SHP77 treated with DMSO at 0.1 percent for 48 hours (cell line): ENCODE measurements at places on chromosomes 6 and 20.
A peak's percentile ranks its signal among the peaks of the same experiment; 100 is the strongest.

- no peak for DNase-seq
These were observed 54.7 kb downstream of the SLC22A2 start for GRCh38 chr6:160203953-160204352.

GRCh38 chr20:58359441-58359840, 29.6 kb upstream of the VAPB start:
- no peak for DNase-seq

DNA sequence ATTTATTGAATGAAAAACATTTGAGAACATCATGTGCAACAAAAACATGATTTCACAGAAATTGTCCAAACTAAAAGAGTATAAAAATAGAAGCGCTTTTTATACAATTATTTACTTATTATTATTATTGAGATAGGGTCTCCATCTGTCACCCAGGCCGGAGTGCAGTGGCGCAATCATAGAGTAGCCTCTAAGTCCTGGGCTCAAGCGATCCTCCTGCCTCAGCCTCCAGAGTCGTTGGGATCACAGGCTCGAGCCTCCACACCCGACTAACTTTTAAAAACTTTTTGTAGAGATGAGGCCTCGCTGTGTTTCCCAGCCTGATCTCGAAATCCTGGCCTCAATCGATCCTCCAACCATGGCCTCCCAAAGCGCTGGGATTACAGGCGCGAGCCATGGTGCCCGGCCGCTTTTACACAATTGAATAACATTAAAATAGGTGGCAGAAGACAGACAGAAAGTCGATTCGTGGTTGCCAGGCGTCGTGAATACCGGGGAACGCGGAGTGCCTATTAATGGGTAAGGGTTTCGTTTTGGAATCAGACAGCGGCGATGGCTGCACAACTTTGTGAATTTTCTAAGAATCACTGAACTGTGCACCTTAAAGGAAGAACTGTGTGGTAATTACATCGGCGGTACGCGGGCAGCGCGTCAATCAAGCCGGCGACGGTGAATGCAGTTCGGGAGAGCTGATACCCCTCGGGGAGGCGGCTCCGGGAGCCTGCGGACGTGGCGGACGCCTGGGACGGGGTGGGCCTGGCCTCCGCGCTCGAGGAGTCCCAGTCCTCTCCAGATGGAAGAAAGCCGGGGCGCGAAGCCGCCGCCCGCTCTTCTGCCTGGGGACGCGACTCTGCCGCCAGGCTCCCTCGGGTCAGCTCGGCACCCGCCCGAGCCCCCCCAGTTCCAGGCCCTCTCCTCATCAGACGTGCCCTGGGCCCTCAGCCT, 807 bp downstream of the TBC1D20 start:
- peak; percentile 55 for DNase-seq

DNA sequence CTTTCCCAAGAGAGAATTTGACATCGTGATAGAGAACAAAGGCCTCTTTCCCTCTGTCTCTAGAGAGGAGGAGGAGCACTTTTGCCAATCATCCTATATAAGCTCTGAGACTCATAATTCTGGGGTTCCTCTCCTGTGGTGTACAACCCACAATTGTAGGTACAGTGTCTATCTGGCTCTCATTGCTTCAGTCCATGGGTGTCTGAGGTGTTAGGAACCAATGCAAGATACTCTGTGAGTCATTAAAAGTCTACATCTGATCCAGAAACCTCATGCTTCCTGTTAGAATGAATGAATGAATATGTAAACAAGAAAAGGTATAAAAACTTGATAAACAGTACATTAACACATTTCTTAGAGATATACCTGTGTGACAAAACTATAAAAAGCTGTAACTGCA, 356.7 kb downstream of the QKI start:
- no peak for DNase-seq

- no peak for DNase-seq
These were observed 21.8 kb upstream of the PKHD1 start for GRCh38 chr6:52109171-52109571.

GRCh38 chr6:107750176-107750797, 73.8 kb downstream of the SCML4 start:
- no peak for DNase-seq

DNA sequence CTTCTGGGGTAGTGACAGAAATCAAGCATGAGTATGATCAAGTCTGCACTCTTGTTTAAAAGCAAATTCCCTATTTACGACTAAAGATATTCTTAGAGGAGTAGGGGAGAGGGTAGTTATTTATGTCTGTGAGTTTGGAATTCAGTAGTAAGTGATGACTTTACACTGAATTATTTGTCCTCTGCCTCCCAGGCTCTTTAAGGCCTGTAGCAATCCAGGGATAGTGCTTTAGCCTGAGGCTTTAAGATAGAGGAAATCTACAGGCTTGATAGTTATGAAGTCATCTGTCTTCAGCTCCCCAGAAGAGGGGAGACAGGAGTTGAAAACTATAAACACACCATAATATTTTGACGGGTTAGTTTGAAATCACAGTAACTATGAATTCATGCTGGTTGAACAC, 664.5 kb downstream of the EPM2A start:
- DNase-seq = no peak

- DNase-seq = no peak
These were observed 62.9 kb upstream of the RUNX2 start for GRCh38 chr6:45265246-45265645.

DNA sequence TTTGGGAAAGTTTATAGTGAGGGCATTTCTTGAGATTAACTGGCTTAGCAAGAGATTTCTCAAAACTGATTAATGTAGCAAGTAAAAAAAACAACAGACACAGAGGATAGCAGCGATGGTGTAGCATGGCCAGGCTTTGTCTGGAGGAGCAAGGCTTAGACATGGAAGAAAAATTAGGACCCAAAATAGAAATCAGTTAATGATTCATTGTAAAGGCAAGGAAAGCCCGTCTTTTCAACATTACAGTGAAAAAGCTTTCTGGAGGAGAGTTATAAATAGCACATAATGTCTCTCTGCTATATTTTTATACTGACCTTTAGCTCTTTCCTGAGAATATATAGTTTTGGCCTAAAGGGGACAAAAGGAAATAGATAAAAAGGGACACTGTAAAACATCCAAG, 45.1 kb downstream of the FNDC1 start:
- no peak for DNase-seq

DNA sequence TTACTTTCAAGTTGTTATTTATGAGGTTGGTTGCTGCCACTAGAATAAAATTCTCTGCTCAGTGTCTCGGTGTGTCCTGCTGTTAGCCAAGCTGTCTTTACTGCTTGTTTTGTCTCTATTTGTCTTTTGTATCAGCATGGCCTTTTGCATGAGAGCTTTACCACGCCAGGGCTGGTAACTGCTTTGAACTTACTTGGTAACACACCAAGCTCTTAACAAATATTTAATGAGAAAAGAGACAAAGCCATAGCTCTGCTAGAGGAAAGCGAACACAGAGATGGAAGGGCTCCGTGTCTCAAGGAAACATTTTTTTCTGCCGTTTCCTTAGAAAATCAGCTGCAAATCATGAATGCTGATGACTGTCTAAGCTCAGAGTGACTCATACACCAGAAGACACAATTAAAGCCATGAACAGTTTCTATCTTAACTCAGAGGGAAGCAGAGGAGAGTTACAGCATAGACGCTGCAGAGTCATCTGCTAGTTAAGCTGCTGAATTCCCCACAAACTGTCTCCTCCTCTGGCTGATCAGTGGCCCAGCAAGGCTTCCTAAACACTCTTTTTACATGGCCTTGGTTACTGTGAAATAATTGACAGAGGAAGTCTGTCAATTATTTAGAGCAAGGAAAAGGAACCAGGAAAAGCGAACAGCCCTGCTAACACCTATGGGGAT, 44.8 kb downstream of the AGPAT4 start:
- DNase-seq = no peak

GRCh38 chr20:43404878-43405277, 52.8 kb upstream of the SRSF6 start:
- DNase-seq = no peak

GRCh38 chr6:100617633-100618350, 153.1 kb upstream of the SIM1 start:
- no peak for DNase-seq
